IMR-90 (cell line): ENCODE measurements at places on chromosomes 2 and 18.

GRCh38 chr18:58908006-58908405 is 43.3 kb downstream of the ZNF532 start:
- no peak for DNase-seq

DNA sequence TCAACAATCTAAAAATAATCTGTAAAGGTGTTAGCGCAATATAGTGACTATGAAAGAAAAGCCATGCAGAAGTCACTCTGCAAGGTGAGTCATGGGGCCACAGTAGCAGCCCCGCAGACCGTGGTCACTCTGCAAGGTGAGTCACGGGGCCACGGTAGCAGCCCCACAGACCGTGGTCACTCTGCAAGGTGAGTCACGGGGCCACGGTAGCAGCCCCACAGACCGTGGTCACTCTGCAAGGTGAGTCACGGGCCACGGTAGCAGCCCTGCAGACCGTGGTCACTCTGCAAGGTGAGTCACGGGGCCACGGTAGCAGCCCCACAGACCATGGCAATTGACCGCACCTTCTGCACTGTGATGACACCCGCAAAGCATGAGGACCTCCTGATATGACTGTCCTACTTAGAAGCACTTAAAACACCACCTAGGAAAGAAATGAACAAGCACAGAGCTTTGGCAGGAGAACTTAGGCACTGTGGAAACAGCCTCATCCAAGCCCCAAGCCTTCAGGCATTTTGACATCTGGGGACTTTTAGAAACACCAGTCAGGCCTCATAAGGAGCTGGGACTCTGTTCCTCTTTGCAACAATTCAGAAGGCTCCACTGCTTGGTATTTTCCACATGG is 70.1 kb downstream of the LDLRAD4 start:
- no peak for DNase-seq

DNA sequence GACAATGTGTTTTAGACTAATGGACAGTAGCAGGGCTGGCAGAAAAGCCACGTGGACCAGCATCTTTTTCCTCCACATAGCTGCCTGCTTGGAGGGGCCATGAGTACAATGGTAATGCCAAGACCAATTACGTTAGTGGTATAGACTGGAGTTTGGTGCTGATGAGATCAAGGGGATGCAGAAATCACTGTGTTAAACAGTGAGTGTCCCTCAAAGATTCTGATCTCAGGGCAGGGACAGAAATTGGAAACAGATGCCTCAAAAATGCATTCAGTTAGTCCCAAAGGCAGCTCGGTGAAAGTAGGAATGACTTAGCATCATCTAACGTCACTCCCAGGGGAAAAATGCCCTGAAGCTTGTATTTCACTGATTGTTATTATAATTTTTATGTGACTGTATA is 72.4 kb downstream of the SLC16A14 start:
- DNase-seq = no peak

GRCh38 chr2:66536997-66537396 is 102.1 kb downstream of the MEIS1 start:
- no peak for DNase-seq

DNA sequence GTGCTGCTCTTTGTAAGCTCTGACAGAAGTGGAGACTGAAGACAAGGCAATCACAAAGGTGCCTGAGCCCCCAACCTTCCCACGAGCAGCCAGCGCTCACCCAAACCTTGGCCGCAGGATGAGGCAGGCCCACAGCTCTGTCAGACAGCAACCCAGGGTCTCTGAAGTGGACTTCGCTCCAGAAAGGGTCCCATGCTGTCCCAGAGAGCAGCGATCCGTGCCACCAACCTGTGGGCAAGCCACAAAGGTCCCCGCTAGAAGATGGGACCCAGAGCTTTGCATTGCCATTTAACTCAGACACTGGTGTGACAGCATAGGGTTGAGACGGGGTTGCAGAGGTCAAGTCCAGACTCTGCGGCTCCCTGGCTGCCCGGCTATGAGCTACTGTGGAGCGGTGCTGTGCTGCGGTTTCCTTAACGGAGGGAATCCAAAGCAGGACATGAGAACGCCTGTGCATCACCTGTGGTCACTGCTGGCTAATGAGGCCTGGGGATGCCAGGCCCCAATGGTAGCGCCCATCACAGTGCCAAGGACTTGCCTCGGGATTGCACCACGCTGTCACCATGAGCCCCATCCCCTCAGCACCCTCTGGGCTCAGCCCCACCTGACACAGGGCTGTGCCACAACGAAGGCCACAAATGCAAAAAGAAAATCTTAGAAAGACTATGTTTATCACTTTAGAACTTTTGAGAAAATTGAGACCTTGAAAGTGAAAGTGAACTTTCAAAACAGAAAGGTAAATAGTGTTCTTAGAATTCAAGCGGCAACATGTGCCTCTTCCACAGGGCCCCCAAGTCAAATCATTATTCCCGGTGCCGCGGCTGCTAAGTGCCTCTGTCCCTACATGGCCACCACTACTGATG is 103.4 kb downstream of the HDAC4 start:
- DNase-seq = no peak

- DNase-seq = peak; percentile 89
These were observed 16.2 kb upstream of the BBS5 start for GRCh38 chr2:169462896-169463695.

GRCh38 chr2:226600184-226600583 is 199.4 kb downstream of the IRS1 start:
- DNase-seq = peak; percentile 8

DNA sequence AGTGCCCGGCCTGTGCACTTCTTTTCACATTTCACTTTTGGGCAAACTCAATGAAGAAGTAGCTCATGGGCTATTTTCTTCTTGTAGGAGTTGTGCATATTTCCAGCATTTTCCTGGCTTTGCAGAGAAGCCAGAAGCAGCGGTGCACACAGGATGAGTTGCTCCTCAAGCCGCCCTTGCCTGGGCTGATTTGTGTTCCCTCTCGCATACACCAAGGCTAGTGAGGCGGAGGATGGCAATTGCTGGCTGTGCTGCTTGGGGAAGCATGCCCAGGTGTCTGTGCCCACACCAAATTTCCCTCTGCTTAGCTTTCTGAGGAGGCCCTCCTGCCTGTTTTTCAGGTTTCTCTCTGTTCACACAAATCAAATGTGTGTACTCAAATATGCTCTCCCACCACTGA is 85.4 kb upstream of the TMEM200C start:
- no peak for DNase-seq

- DNase-seq = peak; percentile 12
These were observed 63.4 kb downstream of the BMP10 start for GRCh38 chr2:68807821-68808266.

GRCh38 chr18:78620326-78620725 is 359.3 kb upstream of the SALL3 start:
- DNase-seq = no peak

- DNase-seq = no peak
These were observed 286.8 kb upstream of the HNMT start for GRCh38 chr2:137677466-137677865.

DNA sequence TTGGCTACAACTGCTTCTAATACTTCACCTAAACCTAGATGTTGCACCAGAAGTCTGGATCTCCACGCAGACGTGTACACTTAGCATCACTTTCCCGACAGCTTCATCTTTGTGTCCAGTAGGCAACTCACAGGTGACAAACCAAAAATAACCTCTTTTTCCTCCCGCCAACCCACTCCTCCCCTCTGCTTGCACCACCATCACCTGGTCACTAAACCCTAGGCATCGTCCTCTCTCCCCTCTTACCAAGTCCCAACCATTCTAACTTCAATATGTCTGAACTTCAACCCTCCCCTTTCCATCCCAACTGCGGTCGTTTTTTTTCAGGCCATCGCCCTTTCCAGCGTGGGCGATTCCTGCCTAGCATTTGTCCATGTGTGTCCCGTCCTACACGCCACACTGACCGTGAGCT is 413 bp upstream of the CHMP3 start:
- no peak for DNase-seq

DNA sequence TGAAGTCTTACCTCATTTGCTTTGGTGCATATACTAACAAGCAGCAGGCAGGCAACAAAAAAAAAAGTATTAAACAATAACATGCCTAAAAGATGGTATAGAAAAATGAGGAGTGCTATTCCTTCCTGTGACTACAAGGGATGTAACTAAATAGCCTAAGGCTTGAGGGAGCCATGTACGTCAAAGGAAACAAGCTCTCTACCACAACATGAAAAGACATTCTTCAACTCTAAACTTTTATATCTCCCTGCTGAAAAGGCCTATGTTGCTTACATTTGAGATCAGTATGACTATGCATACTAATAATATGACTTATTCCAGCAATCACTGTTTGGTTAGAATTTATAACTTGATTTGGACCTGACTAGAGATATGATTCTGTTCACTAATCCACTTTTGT is 347.9 kb downstream of the ADCYAP1 start:
- no peak for DNase-seq

DNA sequence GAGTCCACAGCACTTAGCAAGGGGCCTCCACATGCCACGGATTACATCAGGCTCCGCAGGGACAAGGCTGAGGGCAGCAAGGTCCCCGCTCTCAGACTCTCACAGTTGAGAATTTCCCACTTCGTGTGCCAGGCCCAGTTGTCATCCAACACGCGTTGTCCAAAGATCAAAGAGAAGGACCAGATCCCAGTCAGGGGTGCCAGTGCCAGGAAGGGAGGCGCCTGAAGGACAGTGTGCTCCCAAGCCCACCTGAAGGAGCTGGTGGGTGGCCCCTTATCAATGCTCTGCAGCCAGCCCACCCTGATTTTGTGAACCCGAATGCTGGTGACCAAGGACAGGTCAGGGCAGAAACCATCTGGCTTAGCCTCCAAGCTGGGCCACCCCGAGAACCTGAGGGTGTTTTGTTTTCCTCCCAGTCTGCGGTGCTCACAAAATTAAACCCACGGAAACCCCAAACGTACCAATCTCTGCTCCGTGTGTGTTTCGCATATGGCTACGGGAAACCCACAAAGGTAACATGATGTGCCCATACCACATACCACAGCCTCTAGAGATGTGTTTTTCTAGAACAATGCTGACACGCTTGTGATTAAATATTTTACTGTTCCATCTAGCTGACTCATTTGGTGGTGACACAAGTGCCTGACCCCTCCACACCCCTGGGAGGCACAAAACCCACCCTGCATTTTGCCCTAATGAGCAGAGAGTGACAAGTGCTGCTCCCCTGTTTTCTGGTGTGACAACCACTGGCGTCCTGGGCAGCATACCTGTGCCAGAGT is 24.5 kb downstream of the CRACDL start:
- DNase-seq = peak; percentile 10

DNA sequence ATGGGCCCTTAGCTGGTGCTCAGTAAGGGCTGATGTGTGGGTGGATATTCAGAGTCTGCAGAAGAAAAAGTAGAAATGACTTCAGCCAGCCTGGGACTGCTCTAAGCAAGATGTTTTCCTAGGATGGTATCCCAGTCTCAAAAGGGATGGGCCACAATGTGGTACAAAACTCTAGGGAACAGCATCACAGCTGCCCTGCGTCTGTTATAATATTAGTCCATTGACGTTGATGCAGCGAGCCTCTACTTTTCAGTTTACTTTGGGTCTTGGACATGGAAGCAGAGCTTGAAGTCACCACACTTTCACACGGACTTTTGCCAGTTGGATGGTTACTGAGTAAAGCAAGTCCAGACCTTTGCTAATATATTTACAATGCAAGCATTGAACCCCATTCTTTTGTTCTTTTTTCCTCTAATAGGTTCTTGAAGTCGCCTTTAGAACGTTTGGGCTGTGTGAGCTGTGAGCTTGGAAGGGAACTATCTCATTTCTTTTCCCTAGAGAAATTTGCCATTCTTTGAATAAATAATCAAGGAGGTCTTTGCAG is 105.7 kb downstream of the RDH14 start:
- no peak for DNase-seq

DNA sequence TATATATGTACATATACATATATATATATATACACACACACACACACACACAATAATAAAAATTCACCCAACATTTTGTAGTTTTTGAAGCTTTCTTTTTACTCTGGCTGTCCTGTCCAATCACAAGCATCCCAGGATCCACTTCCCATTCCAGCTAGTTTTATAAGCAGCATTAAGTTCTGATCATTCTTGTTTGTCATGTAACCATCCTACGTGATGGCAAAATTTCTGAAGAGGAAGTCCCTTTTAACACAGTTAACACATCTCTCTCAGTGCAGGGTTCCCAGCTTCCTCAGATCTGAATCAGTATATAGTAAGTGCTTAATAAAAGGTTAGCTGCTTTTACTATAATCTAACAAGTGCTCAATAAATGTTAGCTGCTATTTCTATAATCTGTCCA is 26.4 kb downstream of the MYOM1 start:
- no peak for DNase-seq

DNA sequence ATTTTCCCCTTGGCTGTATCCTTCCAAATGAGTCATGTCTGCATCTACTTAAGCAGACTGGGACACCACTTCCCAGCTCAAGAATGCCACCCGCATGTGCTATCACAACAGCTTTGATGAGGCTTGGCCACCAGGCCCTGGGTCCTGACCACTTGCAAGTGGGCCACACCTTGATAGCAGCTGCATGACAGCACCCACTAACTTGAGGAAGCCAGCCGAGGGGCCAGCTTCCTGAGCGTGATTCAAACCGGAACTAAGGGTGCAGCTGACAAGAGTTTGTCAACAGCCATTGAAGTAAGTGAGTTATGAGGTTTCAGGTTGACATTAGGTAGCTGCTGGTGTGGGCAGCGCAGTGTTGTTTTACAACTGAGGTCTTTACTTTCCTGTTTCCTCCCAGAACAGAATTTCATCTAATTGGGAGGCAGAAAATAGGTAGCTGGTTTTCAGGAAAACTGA is 54.4 kb downstream of the EPHA4 start:
- peak; percentile 88 for DNase-seq

GRCh38 chr2:121149384-121149783 is 135.6 kb downstream of the TFCP2L1 start:
- DNase-seq = no peak

DNA sequence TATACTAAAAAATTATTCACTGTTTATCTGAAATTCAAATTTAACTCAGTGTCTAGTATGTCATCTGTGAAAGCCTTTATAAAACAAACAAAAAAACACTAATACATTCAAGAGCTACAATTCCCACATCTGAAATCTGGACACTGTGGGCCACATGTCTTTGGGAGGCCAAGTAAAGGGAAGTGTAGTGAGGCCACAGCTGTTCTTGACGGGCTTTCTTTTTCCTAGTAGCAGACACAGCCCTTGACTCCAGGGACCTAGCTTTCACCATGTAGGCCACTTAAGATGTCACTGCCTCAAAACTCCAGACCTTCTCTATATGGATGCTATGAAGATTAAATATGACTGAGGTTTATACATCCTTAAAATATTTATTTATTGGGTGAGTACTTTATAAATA is 91.1 kb downstream of the RBMS1 start:
- no peak for DNase-seq
